ENCODE measurements at places on chromosomes 12 and 14. TPM values are rescaled to one million over a fixed set of nuclear protein-coding genes. Genes with fewer than 3 reads are reported as not detected.

Gene PTPRO
- total RNA-seq: 1.2 TPM

Gene CFAP73
- not detected for total RNA-seq

Gene MYH7
- total RNA-seq: not detected

Gene RIMBP2
- not detected for total RNA-seq

Gene ABCC9
- 8.7 TPM for total RNA-seq

Gene SLC22A17
- total RNA-seq: 28.0 TPM

Gene PTGER2
- 34.5 TPM for total RNA-seq

Gene PTPRR
- total RNA-seq: 0.58 TPM

Gene ENDOU
- 0.29 TPM for total RNA-seq

Gene LRIG3
- 211 TPM for total RNA-seq

Gene ENO2
- total RNA-seq: 29.3 TPM

Gene GLS2
- total RNA-seq: 0.73 TPM

Gene CACNA2D4
- total RNA-seq: 1.5 TPM

Gene SMARCD1
- 40.6 TPM for total RNA-seq

Gene CFAP54
- 3.1 TPM for total RNA-seq

Gene SERPINA9
- total RNA-seq: not detected

Gene TAOK3
- 36.1 TPM for total RNA-seq

Gene LAG3
- total RNA-seq: 0.15 TPM

Gene AMIGO2
- 1.2 TPM for total RNA-seq

Gene SLC8B1
- 24.7 TPM for total RNA-seq

Gene GALNT4
- total RNA-seq: 17.9 TPM

Gene TTC8
- total RNA-seq: 45.7 TPM

Gene BICDL1
- under 0.01 TPM for total RNA-seq

Gene TMPRSS12
- total RNA-seq: not detected

Gene CISTR
- total RNA-seq: not detected

Gene HCAR1
- 0.87 TPM for total RNA-seq

Gene TEX22
- 0.44 TPM for total RNA-seq

Gene KIF5A
- total RNA-seq: 0.66 TPM

Gene CCDC38
- not detected for total RNA-seq

Gene ASCL1
- total RNA-seq: not detected

Gene NXPH4
- total RNA-seq: 3.2 TPM

Gene ETFBKMT
- 3.5 TPM for total RNA-seq

All from smooth muscle cell of trachea (primary cell).